ENCODE measurements at places on chromosomes 11 and 22.

GRCh38 chr11:45896422-45896984 is 10.6 kb downstream of the FREY1 start:
- DNase-seq = no peak

DNA sequence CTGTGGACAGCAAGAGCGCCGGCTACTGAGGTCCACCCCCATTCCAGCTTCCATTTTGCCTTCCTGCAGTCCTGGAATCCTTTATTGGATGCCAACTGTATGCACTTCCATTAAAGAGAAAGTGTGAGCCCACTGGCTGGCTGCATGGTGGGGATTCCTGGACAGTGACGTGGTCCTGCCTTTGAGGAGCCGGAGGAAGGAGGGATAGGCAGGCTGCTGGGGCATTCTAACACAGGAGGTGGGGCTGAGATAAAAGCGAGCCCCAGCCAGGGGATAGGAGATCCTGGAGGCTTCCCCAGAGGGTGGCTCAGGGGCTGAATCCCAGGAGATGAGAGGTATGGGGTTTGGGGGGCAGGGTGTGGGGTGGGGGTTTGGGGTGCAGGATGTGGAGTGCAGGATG is 984.7 kb downstream of the BRD1 start:
- DNase-seq = no peak

GRCh38 chr11:10329935-10330334 is 25.1 kb downstream of the ADM start:
- no peak for DNase-seq

DNA sequence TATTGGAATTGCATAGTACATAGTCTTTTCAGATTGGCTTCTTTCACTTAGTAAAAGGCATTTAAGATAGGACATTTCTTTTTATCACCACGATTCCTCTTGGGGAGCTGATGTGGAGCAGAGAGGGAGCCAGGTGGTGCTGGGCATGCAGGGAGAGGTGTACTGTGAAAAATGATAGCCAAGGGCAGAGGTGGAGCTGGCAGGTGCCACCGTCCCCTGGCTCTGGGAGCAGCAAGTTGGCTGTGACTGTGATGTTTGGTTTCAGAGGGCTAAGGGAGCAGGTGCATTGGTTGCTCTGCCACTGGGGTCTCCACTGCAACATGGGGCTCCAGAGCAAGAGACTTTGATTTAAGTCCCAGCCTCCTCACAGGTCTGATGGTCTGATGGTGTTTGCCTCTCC is 16.5 kb downstream of the SGSM1 start:
- DNase-seq = no peak

GRCh38 chr11:8239536-8240228 is 24.0 kb downstream of the LMO1 start:
- DNase-seq = no peak

GRCh38 chr11:93614173-93614722 is 47.2 kb upstream of the CEP295 start:
- DNase-seq = no peak

DNA sequence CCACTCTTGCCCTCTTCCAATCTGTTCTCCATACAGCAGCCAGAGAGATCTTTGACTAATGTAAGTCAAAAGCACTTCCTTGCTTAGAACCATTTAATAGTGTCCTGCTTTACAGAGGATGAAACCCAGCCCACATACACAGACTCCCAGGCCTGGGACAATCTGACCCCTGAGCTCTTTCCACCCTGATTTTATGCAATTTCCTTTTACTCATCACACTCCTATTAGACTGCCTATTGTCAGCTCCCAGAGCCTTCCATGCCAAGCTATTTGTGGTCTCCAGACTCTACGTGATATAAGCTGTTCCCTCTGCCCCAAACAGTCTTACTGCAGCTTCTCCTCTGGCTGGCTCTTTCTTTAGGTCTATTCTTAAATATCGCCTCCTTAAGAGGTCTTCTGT is 28.1 kb downstream of the ME3 start:
- DNase-seq = no peak

DNA sequence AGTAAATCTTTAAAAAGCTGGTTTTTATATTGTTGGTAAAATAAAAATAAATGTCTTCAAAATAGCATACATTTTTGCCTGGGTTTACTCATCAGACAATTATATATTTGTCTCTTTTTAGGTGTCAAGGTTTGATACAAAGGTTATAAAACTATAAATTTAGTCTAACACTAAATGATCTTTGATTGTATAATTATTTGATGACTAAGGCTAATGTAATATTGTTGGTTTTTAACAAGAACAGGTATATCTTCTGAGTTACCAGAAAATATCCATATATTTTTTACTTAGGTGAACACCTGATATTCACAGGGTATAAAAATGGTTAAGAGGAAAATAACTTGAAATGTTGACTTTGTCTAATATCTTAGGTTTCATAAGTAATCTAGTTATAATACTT is 104.3 kb downstream of the KIF18A start:
- no peak for DNase-seq

GRCh38 chr11:70471254-70471653 is 72.9 kb downstream of the CTTN start:
- no peak for DNase-seq

GRCh38 chr11:57873196-57873911 is 111.8 kb downstream of the CTNND1 start:
- no peak for DNase-seq

DNA sequence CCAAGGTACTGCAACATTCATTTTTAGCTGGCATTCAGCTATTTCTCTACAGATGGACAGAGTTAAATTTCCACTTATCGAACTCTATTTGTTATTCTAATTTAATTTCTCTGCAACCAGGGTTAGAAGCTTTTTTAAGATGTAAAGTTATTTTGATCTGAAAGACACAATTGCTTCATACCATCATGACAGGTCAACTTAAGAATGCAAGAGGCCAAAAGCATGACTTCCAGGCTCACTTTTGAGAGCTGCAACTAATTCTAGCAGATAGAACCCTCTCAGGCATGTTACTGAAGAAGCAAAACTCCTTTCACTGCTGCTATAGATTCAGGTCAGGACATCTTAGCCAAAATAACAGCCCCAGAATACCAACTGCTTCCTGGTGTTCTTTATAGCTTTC is 86.5 kb upstream of the GALNT18 start:
- DNase-seq = no peak

GRCh38 chr11:33634291-33634834 is 66.3 kb downstream of the C11orf91 start:
- DNase-seq = no peak

DNA sequence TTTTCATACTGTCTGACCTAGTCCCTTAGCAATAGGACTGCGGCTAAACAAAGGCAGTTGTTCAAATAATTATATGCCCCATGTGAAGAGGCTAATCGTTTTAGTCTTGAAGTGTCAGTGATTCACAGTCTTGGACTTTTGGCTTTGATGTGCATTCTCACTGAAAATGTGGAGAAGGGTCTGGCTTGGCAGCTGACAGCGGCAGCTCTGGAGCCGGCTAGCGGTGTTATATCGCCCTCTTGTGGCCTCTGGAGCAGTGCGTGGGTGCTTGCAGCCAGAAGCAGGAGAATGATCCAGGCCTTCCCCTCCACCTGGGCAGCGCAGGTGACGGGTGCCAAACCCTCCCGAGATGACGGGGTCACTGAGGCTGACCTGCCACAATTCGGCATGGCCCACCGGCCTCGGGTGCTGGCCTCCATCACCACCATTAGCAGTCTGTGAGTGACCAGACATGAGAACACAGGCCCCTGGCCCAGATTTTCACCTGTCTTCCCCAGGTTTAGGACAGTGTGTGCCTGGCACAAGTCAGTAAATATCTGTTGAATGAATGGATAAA is 90.3 kb upstream of the PITPNB start:
- DNase-seq = peak; percentile 48

GRCh38 chr11:106262852-106263251 is 185.4 kb downstream of the AASDHPPT start:
- no peak for DNase-seq

- no peak for DNase-seq
Observed at GRCh38 chr11:72576243-72576595, 98.0 kb downstream of the PDE2A start.

- no peak for DNase-seq
Observed at GRCh38 chr11:100851147-100851546, 164.1 kb downstream of the ARHGAP42 start.

DNA sequence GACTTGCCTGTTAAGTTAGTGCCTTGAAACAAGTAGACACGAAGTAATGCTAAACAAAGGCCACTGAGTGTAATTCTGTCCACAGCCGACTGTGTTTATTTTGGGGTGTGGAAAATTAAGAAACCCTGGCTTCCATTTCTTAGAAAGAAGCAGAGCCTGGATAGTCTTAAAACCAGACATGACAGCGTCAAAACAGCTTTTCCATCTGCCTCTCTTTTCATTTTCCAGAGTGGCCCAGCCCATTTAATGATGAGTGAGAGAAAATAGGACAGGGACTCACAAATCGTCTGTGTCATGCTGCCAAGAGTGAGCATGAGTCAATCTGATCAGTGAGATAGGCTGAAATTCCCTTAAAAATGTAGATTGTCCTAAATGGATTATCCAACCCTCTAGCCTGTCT is 485.9 kb downstream of the JRKL start:
- DNase-seq = no peak

DNA sequence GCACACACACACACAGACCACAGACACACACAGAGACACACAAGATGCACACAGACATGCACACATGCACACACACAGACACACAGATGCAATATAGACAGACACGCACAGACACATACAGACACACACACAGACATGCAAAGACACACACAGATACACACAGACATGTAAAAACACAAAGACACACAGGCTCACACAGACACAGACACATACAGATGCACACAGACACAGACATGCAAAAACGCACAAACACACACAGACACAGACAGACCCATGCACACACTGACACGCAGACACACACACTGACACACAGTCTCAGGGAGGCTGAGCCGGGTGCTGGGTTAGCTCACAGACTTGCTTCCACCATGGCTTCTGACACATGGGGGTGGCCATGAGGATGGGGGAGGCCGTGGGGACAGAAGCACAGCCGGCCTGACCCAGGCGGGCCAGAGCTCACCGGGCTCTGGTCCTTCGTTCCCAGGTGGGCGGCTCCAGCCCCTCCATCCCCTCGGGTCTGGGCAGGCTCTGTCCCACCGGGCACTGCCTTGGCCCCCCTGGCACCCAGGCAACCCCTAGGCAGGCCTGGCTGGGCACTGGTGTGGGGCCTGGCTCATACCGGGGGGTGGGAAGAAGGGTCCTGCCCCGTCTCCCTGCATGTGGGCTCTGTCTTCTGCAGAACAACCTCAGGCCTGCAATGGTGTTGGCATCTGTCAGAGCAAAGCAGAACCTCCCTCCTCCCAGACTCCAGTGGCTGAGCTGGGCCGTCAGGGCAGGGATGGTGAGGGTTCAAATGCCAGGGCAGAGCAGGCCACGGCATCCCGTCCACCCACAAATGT is 1489.5 kb downstream of the BRD1 start:
- DNase-seq = no peak

DNA sequence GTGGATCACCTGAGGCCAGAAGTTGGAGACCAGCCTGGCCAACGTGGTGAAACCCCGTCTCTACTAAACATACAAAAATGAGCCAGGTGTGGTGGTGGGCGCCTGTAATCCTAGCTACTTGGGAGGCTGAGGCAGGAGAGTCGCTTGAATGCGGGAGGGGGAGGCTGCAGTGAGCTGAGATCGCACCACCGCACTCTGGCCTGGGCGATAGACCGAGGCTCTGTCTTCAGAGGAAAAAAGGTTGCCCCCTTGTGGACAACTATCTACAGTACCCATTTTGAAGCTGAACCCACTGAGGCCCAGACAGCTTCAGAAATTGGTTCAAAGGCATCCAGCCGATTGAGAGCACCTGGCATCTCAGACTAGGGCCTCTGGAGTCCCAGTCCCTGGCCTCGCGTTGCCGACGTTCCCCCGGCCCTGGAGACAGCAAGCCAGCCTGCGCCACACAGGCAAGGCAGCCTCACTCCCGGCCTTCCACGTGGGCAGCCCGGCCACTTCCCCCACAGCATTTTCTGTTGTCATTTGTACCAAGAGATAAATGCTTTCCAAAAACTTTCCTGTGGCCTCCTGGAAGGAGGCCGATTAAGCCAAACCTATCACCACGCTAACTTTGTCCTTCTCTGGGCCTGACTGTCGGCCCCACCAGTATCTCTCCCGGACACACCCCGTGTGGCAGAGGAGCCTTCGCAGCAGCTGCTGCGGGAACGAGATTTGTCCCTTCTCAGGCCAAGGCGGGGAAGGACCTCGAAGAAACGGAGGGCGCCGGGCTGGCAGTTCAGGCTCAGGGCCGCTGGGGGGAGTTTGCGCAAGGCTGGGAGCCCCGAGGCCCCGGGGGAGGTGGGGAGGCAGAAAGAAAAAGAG is 82.8 kb downstream of the FLI1 start:
- no peak for DNase-seq

- DNase-seq = no peak
Observed at GRCh38 chr11:79437278-79437980, 3.4 kb downstream of the TENM4 start.

- DNase-seq = peak; percentile 58
Observed at GRCh38 chr11:613369-613968, 2.3 kb downstream of the IRF7 start.

DNA sequence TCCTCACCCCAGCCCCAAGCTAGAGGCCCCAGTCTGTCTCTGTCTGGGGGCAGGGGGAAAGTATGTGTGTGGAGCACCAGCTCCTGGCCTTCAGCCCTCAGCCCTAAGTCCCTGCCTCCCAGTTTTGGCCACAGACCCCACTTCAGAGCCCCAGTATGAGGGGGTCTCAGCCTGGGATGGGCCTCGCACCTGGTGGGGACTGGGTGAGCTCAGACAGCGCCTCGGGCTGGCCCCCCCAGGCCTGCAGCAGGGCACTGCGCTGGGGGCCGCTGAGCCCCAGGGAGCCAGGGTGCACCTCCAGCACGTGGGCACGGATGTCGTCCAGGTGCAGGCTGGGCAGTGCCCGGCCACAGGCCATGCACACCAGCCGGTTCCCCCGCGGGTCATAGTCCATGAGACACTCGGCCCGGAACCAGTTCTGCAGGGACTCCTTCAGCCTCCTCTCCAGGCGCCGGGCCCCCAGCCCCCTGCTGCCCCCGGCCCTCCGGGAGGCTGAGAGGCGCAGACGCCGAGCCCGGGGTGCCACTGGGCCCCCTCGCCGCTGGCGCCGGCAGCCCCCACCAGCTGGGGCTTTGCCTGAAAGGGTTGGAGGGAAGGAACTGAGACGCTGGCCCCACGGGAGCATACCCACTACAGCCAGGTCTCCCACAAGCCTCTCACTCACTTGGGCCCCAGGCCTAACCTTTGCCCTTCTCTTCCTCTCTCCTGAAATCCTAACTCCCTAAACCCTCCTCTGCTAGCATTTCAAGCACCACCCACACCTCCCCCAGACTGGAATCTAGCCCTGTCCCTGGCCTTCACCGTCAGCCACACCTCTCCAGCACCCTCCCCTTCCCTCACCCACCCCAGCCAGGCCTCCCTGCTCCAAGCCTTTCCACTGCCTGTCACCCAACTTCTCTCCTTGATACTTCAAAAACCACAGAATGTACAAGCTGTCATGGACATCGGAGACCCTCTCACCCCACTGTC is 3.6 kb downstream of the ZFTA start:
- no peak for DNase-seq
